EL (cell line): ENCODE measurements at places on chromosomes 7 and 10.

GRCh38 chr7:155372782-155373358, 75.2 kb downstream of the INSIG1 start:
- no peak for DNase-seq

DNA sequence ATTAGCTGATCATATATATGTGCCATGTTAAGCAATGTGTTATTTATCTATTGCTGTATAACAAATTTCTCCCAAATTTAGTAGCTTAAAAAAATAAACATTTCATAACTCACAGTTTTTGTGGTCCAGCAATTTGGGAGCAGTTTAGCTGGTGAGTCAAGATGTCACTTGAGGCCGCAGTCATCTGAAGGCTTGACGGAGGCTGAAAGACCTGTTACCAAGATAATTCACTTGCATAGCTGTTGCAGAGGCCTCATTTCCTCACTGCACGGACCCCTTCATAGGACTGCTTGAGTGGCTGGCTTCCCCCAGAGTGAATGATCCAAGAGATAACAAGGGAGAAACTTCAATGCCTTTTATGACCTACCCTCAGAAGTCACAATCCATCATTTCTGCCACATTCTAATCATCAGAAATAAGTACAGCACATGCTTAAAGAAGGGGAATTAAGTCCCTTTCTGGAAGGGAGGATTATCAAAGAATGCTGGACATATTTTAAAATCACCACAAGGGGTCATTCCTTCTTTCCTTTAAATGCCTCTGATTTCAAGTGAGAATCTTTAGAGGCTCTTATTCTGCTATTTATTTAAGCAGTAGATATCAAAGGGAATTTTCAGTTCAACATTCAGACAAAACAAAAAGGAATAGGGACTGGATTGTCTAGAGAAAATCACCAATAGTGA, 10.5 kb upstream of the SRPK2 start:
- peak; percentile 36 for DNase-seq

GRCh38 chr7:103680161-103681144, 234.4 kb upstream of the SLC26A5 start:
- peak; percentile 50 for DNase-seq

GRCh38 chr10:44418637-44419036, 33.7 kb upstream of the CXCL12 start:
- DNase-seq: no peak

DNA sequence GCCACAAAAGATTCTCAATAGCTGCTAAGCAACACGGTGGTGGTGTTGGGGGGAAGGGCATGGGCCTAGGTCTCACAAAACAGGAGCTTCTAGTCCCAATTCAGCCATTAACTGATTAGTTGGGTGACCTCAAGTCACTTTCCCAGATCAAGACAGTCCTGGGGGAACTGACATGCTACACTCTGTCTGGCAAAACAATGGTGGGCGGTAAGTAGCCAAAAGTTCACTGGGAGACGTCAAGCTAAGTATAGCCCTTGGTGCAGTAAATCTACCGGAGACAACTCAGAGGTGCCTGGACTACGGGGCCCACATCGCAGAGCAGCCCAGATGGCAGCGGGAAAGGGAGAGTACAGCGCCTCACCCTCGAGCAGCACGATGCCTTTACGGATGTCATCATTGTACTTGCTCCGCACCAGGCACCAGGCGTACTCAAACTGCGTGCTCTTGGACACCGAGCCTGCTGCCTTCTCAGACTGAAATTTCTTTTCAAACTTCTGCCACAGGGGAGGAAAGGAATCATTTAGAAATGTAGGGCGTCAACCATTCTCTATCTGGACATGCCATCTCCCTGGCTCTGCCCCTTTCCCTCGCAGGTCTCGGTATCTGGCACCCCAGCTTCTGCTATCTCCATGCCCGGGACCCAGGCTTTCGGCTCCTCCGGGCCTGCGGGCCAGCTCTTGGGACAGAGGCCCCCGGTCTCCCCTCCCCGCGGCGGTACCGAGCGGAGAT, 1.1 kb downstream of the FIS1 start:
- DNase-seq: no peak
